ENCODE measurements at places on chromosomes 6 and 20.
A peak's percentile ranks its signal among the peaks of the same experiment; 100 is the strongest.

DNA sequence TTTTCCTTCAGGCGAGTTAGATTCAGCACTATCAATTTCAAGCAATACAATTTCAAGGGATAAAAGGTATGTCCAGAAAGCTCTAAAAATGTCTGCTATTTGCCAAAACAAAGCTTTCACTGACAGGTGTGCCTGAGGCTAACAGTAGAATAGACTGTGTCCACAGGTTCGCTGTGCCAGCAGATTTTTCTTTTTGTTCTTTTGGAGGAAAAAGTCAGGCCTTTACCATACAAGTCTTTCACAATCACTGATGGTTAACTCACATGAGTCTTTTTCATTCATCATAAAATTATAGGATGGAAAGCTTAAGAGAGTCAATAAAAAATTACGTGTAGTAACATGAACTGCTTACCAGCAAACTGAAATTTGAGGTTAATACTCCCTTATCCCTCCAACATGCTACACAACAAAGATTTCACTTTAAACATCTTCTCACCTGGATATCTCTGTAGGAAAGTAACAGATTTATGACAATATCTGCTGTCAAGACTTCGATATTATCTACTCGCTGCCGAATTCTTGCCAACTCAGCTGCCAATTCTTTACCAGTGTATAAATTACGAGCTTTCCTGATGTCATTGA is 95.4 kb downstream of the MAP3K5 start:
- DNase-seq: no peak

GRCh38 chr20:50794181-50794845 is 548 bp upstream of the BCAS4 start:
- no peak for DNase-seq

DNA sequence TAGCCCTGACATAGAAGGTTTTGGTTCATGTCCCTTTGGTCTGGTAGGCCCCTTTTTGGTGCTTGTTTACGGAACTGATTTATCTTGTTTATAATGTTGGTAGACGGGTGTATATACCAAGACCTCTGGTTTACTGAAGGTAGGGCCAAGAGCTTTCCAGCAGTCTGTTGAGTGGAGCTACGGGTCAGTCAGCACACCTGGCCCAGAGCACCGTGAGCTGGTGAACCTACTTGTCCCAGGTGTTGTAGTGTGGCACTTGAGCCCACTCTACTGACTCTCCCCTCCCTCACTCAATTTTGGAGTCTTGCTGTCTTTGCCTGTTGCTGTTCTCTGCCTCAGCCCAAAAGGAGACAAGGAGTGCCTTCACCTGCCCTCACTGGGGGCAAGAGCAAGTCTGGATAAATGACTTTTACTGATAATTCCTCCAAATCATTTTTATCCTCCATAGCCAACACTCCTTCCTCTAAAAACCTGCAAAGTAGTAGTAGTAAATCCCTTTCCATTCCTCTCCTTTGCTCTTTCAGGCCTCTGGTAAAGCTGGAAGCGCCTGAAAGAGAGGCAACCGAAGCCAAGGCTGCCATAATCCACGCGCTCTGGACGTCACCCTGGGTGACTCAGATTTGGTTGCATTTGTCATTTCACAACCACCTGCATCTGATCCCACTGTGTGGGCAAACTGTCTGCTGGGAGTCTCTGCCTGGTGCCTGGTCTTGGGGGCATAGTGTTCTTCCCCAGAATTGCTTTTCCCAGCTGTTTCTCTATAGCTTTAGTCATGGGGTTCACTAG is 22.2 kb downstream of the RREB1 start:
- no peak for DNase-seq

- peak; percentile 25 for DNase-seq
These were observed 177.6 kb downstream of the PLCB1 start for GRCh38 chr20:8309634-8310033.

DNA sequence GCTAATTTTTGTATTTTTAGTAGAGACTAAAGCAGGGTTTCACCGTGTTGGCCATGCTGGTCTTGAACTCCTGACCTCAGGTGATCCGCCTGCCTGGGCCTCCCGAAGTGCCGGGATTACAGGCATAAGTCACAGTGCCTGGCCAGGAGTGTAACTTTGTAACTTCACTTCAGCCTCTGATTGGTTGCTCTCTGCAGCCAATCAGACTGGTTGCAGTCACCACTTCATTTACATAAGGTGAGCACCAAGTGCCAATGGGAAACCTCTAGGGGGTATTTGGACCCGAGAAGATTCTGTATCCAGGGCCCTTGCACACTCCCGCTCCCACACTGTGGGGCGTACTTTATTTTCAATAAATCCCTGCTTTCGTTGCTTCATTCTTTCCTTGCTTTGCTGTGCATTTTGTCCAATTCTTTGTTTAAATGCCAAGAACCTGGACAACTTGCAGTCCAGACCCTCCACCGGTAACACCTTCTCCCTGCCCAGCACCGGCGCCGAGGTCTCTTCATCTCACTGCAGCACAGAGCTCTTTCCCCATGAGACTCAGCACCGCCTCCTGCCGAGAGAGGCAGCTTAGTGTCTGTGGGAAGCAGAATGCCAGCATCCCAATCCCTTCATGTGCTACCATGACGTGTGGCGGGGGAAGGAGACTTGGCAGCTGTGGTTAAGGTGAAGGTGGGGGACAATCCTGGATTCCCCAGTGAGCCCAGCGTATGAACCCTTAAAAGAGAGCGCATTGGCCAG is 14.0 kb upstream of the MRGBP start:
- DNase-seq: no peak

GRCh38 chr6:118896339-118897136 is 2.6 kb downstream of the ASF1A start:
- DNase-seq: peak; percentile 43

DNA sequence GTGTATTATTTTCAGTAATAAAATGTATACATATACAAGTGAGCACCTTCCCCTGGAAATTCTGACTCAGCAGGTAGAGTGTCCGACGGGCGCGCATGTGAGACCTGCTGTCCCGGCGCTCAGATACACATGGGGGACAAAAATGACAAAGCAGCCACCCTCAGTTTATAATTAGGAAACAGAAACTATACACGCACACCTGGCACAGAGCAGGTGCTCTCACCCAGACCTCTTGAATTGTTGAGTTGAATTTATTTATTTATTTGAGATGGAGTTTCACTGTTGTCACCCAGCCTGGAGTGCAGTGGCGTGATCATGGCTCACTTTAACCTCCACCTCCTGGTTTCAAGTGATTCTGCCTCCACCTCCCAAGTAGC is 180.4 kb downstream of the ZDHHC14 start:
- DNase-seq: peak; percentile 7

DNA sequence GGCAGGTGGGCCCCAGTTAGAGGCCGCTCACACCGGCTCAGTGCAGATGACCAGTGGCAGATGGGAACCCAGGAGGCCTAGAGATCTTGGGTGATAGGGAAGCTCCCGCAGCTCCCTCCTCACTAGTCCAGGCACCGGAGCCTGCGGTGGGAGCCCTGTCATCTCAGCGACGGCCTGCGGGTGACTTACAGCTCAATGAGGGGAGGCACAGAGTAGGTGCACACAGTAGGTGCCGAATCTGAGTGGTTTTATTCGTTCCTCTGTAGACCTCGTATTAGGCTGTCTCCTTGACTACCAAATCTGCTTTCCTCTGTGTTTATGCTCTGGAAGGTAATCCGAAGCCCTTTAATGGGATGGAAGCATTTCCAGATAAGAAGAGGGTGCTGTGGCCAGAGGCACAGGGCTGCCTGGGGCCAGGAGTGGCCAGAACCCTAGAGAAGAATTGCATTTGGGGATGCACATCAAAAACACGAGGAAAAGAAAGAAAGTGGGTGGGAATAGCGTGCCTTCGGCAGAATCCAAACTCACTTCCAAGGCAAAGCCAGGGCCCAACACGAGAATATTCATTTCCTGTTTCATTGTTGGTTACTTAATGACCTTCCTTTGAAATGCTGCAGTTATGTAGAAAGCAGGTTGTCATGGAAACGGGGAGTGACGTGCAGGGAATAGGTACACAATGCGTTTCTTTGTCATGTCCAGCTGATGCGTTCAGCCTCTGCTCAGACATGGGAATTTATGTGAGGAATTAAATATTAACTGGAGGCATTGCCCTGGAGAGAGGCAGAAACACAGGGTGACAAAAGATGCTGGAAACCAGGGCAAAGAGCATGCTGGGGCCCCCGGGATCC is 24.7 kb downstream of the MYT1 start:
- peak; percentile 75 for DNase-seq

DNA sequence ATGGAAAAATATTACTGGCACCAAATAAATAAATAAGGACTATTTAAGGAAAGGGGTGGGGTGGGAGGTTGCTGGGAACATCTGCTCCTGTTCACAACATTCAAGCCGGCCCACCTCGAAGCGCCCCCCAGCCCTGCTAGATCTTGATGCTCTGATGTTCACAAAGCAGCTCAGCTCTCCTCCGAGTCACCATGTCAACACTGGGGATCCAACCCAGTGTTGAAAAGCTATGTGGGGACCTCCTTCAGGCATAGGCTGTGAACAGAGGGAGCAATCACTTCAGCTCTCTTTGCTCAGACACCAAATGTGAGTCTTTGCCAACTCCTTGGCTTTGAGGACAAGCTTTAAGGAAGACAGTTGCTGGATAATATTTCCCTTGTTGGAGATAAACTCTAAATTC is 176.8 kb upstream of the NT5E start:
- no peak for DNase-seq

GRCh38 chr6:150032598-150032997 is 7.3 kb upstream of the RAET1L start:
- DNase-seq: no peak

GRCh38 chr6:64896939-64897338 is 810.1 kb downstream of the EYS start:
- DNase-seq: no peak

DNA sequence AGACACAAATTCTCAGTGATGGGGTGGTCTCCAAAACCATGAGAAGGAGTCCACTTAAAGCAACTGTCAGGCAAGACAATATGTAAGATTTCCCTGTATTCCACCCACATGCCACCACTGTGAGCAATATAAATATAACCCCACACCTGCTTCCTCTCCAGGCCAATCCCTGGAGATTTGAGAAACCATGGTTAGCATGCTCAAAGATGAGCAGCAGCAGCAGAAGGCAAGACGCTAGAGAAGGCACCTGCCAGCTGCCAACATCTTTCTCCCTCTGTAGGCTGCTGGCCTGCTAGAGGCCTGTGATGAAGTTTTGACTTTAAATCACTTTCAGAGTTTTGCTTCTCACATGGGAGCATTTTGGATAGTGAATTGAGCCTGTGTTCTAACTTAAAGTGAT is 7.9 kb upstream of the SOD2 start:
- no peak for DNase-seq

DNA sequence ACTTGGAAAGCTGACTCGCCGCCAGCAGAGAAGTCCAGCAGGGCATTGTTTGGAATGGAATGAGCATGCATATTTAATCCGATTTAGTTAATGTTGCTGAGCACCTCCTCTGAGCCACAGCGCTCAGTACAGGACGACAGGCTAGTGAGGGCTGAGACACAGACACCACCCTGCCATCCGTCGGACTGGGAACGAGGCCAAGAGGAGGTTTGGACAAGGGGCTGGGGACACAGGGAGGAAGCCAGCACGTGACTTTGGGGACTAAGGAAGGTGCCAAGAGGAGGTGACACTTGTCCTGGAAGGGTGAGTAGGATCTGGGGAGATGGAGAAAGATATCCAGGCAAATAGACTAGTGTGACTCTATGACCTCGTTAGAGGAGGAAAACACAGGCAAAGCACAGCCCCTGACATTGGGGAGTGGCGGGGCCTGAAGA is 152.5 kb upstream of the ECI2 start:
- no peak for DNase-seq

DNA sequence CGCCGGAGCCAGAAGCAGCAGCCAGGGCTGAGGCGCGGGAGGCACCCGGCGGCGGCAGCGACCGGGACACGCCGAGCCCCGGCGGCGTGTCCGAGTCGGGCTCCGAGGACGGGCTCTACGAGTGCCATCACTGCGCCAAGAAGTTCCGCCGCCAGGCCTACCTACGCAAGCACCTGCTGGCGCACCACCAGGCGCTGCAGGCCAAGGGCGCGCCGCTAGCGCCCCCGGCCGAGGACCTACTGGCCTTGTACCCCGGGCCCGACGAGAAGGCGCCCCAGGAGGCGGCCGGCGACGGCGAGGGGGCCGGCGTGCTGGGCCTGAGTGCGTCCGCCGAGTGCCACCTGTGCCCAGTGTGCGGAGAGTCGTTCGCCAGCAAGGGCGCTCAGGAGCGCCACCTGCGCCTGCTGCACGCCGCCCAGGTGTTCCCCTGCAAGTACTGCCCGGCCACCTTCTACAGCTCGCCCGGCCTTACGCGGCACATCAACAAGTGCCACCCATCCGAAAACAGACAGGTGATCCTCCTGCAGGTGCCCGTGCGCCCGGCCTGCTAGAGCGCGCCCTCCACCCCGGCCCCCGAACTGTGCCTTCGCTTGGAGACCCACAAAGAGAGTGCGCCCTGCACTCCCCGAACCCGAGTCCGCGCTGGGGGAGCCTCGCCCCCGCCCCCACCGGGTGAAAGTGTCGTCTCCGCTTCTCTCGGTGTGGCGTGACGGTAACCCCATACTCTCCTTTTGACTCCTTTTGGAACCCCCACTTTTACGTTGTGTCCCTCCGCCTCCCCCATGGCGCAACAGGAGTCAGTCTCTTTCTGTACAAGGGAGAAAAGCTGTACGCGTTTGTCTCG is 1.6 kb downstream of the INSM1 start:
- no peak for DNase-seq
